Activated naive CD4-positive, alpha-beta T cell treated with anti-CD3 and anti-CD28 coated beads for 36 hours (primary cell): ENCODE measurements at places on chromosomes 7 and 10. TPM values are rescaled to one million over a fixed set of nuclear protein-coding genes. Genes with fewer than 3 reads are reported as not detected.
A peak's percentile ranks its signal among the peaks of the same experiment; 100 is the strongest.

NOBOX gene
- not detected for total RNA-seq

INA gene
- 0.10 TPM for total RNA-seq

NPFFR1 gene
- not detected for total RNA-seq

SSC4D gene
- 0.62 TPM for total RNA-seq

LRRC4 gene
- total RNA-seq = 0.74 TPM

IQUB gene
- not detected for total RNA-seq

FAM204A gene
- 60.5 TPM for total RNA-seq

OPALIN gene
- total RNA-seq = not detected

GRCh38 chr10:323651-324293 is 188.5 kb downstream of the ZMYND11 start:
- peak; percentile 42 for DNase-seq

DNA sequence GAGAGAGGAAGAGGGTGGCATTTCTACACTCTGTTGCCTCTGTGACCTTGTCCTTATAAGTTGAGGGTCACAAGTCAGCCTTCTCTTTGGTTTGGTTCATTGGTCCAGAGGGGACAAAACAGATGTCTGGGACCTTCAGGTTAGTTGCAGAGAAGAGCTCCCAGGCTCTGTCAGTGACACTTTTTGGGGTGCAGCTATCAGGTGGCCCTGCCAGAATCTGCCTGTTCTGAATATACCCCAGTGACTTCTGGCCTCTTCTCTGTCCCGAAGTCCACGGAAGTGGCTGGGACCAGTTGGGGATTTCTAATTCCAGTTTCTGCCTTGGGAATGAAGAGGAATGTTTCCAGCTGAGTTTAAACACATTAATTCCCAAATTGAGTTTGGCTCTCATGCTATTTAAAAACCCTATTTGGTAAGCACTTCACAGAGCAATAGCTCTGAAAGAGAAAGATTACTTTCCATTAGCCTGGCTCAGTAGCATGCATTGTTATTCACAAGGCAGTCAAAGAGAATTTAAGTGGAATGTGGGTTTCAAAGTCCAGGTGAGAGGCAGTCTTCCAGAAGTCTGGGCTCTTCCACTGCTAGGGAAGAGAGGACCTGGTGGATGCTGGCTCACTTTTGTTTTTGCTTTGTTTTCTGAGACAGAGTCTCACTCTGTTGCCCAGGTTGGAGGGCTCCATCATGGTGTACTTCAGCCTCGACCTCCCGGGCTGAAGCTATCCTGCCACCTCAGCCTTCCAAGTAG is 237.8 kb upstream of the GALNT17 start:
- no peak for DNase-seq

DNA sequence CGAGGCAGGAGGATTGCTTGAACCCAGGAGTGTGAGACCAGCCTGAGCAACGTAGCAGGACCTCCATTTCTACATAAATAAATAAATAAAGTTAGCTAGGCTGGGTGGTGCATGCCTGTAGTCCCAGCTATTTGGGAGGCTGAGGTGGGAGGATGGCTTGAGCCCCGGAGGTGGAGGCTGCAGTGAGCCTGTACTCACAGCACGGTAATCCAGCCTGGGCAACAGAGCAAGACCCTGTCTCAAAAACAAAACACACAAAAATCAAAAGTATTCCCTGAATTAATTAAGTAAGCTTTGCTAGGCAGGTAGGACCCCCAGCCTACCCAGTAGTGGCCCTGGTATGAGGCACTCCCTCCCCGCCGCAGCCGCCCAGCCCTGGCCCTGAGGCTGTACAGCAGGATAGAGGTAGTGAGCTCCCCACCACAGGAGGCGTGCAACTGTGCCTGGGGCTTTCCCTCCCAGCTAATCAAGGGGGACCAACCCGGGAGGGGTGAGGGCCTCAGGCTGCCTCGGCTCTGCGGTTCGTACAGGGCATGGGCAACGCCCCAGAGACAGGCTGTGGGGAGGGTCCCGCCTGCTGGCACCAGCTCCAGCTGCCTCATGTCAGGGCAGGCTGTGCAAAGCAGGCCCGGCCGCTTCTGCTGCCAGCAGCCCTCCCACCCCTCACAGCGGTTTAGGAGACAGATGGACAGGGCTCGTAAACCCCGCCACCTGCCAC is 1.0 kb upstream of the CYP2W1 start:
- no peak for DNase-seq

DNA sequence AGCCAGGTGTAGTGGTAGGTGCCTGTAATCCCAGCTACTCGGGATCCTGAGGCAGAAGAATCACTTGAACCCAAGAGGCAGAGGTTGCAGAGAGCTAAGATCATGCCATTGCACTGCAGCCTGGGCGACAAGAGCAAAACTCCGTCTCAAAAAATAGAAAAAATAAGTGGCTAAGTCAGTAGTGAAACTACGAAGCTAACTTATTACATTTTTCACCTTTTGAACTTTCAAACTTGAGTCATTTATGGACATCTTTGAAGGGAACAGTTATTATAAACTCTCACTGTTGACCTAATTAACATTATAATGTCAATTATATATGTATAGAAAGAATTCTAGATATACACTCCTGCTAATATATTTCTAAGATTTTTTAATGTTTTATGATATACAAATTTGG is 541.5 kb upstream of the C7orf33 start:
- no peak for DNase-seq

DNA sequence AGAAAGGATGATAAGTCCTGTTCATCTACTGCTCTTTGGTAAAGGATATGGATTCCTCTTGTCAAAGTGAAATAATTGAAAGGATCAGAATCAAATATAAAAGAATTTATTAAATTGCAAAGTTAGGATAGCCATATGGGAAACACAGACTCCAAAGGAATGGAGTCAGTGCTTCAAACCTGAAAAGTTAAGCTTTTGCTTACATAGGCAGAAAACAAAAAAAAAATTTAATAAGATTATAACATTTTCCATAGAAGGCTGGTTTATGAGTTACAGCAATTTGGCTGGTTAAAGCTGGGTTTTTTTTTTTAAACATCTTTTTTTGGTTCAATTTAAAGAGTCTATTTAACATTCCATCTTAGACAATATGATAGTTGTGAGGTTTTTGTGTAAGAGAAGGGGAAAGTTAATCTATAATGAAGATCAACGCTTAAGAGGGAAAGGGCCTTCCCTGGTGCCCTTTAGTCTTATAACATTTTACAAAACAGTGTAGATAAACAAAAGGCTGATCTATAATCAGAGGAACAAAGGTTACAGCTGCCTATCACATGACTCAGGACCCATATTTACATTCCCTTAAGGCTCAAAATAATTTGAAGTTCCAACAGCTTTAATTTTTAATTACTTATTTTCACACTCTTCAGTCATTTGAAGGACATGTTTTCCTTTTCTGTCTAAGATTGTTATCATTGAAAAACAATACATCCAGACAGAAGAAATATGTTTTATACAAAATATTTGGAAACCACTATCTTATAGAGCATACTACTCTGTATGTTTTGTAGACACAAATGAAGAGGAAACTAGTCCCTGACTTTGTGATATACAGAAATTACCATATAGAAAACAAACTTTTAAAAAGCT is 234.3 kb upstream of the MBL2 start:
- DNase-seq = no peak

GRCh38 chr7:28132959-28133870 is 47.4 kb downstream of the JAZF1 start:
- DNase-seq = no peak

- no peak for DNase-seq
Measured at GRCh38 chr7:43198599-43199090, 86.2 kb downstream of the HECW1 start.

DNA sequence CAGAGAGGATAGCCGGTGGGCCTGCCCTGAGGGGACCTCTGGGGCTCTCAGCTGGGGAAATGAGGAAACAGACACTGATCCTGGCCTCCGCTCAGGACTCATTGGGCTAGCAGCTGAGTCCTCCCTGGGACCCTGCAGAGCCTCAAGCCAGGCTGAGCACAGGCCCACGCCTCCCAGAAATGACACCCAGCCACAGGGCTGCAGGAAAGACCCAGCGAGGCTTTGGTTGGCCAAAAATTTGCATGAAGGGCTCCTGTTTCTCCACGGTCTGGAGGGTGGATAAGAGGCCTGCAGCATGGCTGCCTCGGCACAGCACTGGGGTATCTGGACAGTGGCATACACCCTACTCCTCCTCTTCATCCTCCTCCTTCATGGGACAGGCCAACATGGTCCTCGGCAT is 60.4 kb downstream of the ZNF33B start:
- DNase-seq = no peak

GRCh38 chr7:156840134-156840533 is 52.8 kb downstream of the LMBR1 start:
- no peak for DNase-seq

DNA sequence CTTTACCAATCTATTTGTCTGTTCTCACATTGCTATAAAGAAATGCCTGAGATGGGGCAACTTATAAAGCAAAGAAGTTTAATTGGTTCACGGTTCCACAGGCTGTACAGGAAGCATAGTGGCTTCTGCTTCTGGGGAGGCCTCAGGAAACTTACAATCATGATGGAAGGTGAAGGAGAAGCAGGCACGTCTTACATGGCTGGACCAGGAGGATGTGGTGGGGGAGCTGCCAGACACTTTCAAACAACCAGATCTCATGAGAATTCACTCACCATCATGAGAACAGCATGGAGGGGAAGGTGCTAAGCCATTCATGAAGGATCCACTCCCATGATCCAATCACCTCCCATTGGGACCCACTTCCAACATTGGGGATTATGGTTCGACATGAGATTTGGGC is 64.8 kb upstream of the SEPHS1 start:
- DNase-seq = no peak

GRCh38 chr7:14207138-14207537 is 217.7 kb upstream of the ETV1 start:
- no peak for DNase-seq

- no peak for DNase-seq
Measured at GRCh38 chr10:62005687-62006086, 104.2 kb downstream of the ARID5B start.

GRCh38 chr10:118041316-118041715 is 5.4 kb downstream of the RAB11FIP2 start:
- no peak for DNase-seq

DNA sequence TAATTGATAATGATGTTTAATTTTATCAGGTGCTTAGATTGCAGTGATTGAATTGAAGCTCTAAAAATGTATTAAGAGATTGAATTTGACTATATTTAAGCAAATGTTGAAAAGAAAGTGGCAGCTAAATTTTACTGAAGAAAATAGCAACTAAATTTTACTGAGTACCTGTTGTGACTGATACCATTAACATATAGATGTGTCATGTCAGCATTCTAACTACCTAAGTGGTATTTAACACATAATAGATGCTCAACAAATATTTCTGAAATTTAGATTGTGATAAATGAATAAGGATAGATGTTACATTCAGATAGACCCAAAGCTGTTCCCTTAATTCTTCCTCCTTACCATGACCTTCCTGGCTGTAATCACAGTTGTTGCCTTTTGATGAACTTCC is 350.9 kb upstream of the VWC2 start:
- DNase-seq = no peak

DNA sequence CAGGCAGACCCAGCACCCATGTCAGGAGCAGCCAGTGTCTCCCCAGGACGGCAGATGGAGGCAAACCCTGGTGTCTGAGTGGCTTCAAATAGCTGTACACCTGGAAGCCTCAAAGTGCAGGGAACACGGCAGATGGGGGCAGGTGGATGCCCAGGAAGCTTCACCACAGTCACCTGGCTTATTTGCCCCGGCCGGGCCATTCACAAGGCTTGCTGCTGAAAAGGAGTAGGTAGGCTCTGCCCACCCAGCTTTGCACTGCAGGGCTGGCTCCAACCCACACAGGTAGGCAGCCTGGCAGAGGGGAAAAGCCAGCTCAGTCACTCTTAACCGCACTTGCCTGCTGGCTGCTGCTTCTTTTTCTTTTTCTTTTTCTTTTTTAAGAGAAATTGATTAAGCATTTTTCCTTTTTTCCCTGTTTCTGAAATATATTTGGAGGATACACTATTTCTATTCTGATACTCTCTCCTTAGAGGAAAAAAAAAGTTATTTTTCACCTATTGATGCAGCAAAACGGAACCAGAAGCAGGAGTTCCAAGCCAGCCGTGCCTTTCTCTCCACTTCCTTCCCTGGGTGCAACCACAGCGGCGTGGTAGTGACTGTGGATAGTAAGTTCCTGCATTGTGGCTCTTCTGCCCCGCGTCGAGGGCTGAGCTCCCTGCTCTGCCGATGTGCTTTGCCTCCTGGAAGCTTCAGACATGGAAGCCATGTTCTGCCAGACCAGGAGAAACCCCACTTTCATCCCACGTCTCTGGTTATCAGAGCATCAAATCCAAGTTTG is 118.3 kb downstream of the KLF6 start:
- DNase-seq = peak; percentile 45

DNA sequence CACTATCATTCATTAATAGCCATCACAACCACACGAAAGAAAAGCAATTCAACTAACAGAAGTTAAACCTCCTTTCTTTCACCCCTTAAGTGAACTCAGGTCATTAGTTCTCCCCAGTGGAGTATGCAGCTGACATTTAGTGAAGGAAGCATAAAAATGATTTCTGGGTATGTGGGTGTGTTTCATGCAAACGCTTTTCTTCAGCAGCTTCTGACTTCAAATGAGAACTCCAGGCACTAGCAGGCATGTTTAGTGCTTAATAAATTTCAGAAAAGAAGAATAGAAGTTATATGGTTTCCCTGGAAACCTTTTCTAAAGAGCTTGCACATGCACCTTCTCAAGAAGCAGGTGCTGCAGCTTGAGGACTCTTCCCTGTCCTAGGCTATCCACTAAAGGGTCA is 62.5 kb downstream of the PIK3CG start:
- no peak for DNase-seq

- peak; percentile 60 for DNase-seq
Measured at GRCh38 chr10:103605359-103606096, 112.0 kb downstream of the NEURL1 start.

DNA sequence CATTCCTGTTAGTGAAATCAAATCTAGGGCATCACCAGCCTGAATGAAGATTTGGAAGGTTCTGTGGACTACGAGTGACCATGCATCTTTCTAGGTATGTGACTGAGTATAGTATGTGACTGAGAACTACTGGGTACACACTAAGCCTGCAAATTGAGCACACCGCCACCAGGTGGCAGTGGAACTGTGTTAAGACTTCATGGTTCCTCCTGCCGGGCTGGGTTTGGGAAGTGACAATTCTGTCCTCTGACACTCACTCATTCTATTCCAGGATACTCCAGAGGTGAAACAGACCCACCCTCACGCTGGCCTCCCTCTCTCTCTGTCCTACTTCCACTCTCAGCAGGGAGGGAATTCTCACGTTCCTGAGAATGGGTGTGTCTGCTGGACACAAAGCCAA is 84.0 kb upstream of the TMEM248 start:
- DNase-seq = peak; percentile 65

DNA sequence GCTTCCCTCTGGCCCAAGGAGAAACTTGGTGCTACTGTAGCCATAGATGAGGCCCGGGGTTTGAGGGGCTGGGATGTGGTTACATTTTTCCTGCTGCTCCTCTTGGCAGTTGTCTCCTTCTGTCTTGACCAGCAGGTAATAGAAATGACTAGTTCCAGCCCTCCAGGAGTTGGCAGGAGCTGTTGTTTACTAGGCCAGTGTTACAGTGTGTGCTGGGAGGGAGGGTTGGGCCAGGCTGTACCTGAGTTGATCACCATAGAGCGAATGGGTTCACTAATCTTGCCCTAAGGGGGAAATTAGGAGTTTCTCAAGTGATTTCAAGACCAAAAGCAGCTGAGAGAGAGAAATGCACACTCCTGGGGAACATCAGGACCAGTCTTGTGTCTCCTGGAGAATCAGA is 34.9 kb downstream of the PAX2 start:
- DNase-seq = no peak

- no peak for DNase-seq
Measured at GRCh38 chr10:122510736-122511135, 49.4 kb downstream of the HTRA1 start.

GRCh38 chr10:120700426-120700825 is 150.7 kb upstream of the WDR11 start:
- no peak for DNase-seq

GRCh38 chr10:35133586-35133985 is 6.9 kb downstream of the CREM start:
- DNase-seq = peak; percentile 26
